Stimulated activated CD4-positive, alpha-beta T cell treated with anti-CD3 and anti-CD28 coated beads, TNF-alpha, amount 100 ng/mL, for 48 hours (primary cell): ENCODE measurements at places on chromosomes 2 and 18.

GRCh38 chr18:13262839-13263691 lies 44.5 kb downstream of the LDLRAD4 start:
- no peak for DNase-seq

DNA sequence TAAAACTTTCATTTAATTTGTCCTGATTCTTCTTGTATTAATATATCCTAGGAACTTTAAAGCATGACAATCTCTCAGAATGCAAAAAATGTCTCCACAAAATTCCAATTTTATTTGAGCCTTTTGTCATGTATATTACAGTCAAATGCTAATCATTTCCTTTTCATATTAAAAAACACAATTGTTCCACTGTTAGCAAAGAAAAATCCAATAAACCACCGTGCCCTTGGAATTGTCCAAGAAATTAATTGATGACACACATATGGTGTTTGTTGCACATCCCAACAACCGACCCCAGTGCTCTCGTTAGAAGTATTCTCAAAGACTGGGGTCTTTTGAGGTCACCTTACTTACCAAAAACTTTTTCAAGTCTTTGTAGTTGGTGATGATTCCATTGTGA lies 28.1 kb downstream of the GFPT1 start:
- DNase-seq, result no peak

GRCh38 chr2:152445375-152445774 lies 110.4 kb downstream of the FMNL2 start:
- DNase-seq, result no peak

- no peak for DNase-seq
Measured at GRCh38 chr2:71749671-71750101, 296.3 kb downstream of the DYSF start.

DNA sequence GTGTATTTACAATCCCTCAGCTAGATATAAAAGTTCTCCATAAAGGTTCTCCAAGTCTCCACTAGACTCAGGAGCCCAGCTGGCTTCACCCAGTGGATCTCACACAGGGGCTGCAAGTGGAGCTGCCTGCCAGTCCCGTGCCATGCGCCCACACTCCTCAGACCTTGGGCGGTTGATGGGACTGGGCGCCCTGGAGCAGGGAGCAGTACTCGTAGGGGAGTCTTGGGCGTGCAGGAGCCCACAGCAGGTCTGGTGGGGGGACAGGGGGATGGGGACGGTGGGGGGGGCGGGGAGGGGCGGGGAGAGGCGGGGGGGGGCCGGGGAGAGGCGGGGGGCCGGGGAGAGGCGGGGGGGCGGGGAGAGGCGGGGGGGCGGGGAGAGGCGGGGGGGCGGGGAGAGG lies 54.7 kb upstream of the RND3 start:
- DNase-seq, result no peak

GRCh38 chr18:27861539-27861938 lies 315.4 kb downstream of the CDH2 start:
- DNase-seq, result no peak

DNA sequence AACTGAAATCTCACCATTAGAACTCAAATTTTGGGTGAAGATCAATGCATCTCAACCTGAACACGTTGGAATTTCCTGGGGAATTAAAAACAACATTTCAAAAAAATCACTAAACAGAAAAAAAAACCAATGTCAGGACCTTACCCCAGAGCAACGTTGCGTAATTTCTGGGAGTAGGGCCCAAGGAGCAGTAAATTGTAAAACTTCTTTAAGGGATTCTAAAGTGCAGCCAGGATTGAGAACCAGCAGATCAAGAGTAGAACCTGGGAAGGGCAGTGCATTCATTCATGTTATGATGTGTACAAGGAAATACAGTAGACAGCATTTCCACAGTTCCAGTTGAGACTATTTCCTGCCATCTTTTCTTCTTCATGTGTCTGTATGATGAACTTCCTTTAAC lies 56.9 kb downstream of the RHBDD1 start:
- DNase-seq, result no peak

DNA sequence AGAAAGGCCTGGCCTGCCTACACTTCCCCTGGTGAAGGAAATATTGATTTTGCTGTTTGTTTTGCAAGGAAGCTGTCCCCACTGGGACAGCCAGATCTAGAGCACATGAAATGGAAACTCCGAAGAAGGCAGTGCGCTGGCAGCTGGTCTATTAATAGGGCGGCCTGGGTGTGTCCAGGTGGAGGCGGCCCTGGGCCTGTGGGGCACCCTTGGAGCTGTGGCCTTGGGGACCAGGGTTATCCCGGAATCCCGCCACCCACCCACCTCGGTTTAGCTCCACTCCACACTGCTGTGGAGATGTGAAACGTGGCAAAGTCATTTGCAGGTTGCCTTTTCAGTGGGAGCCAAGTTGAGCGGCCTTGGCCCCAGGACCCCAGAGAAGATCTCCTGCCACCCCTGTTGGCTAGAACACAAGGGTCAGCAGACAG lies 204.3 kb downstream of the KLHL29 start:
- DNase-seq, result no peak

- DNase-seq, result no peak
Measured at GRCh38 chr18:57885931-57886330, 82.8 kb upstream of the ATP8B1 start.

DNA sequence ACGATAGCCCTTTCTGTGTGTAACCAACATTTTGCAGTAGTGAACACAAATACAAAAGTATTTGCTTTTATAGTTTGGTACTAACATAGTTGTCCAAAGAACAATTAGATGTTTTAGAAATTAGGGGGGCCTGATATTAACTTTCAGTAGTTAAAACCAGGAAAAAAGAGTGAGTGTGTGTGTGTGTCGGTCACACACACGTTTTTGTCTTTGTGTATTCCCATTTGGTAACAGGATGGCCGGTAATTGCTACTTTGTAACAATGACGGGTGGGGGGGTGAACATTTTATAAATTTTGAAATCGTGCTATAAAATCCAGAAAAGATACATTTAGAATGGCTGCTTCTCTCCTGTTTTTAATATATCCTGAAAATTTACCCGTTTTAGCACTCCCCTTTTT lies 1.5 kb downstream of the PPIG start:
- no peak for DNase-seq

DNA sequence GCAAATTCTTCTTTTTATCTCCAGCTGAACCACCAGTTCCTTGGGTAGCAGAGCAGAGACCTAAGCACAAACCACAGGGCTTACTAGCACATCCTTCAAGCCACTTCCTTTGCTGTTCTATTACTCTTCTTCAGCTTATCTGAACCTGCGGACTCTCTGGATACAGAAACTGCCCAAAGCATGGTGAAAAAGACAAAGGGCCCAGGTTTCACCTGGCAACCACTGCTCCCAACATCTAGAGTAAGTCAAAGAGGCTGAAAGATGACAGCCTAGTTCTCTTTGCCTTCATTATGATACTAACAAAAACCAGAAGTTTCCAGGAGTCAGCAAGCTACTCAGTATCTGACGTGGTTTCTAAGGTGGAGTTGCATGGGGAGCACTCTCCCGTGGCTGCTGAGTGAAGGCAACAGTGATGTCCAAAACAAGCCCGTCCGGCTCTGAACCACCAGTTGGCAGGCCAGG lies 43.4 kb downstream of the KANSL3 start:
- DNase-seq, result no peak

DNA sequence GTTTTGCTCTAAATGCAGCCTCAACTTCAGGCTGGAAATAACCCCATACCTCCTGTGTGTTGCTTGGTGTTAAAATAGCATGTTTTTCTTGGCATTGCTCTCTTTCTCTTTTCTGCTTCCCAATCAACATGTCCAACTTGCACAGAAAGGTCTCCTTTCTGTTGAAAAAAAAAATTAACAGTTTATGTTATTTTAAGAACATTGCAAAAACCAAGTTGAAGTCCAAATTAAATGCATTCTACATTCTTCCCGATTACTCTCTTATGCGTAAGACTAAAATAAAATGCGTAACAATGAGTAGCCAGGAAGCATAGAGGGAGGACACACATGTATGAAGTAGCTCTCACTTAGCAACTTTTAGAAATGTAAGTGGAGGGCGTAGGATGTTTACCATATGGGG lies 1406.1 kb upstream of the NXPH2 start:
- no peak for DNase-seq

- no peak for DNase-seq
Measured at GRCh38 chr18:63879709-63880108, 7.8 kb upstream of the SERPINB2 start.

- DNase-seq, result no peak
Measured at GRCh38 chr18:65811307-65811706, 60.5 kb downstream of the CDH7 start.

DNA sequence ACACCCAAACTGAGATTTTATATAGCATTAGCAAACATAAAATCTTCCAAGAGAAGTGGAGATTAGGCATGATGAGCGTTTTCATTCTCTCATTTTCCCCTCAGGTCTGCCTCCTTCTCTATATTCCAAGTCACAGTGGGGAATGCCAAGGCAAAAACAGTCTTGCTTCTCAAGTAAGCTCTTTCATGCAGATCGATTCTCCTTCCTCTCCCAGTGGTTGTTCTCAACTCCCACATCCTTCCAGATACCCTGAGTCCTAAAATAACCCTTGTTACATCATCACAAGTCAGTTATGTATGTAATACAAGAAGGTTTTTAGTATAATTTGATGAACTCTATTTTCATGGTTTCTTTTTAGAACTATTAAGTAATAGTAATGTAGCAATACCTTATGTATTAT lies 150.6 kb downstream of the TXNL1 start:
- DNase-seq, result no peak

DNA sequence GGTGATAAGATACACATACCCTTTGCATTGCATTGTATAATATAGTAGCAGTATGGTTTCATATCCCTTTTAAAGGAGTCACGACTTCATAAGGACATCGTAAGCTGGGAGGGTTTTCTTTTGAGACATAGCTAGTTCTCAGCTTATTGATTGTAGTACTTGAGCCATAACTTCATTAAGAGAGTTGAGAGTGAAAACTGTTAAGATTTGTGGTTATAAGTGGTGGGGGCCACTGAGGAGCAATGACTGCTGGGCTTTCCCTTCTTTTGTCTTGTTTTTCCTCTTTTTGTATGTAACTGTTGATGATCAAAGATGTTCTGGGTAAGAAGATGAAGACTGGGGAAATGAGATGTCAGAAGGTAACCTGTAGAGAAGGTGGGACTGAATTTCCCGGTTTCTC lies 11.0 kb downstream of the EIF5B start:
- DNase-seq, result no peak

DNA sequence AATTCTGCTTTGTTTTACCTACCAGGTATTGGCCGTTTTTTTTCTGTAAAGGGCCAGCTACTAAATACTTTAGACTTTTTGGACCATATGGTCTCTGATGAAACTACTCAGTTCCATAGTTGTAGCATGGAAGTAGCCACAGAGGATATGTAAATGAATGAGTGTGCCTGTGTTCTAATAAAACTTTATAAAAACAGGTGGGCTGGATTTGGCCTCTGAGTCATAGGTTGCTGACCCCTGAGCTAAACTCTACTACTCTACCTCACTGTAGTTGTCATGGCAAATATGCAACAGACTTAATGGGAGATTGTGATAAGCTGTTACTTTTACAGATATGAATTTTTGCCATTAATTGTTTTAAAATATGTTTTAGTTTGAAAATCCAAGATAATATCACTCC lies 19.7 kb downstream of the CLIP4 start:
- no peak for DNase-seq

- DNase-seq, result no peak
Measured at GRCh38 chr18:75293591-75293990, 83.0 kb downstream of the TSHZ1 start.

- no peak for DNase-seq
Measured at GRCh38 chr2:240567137-240567871, 980 bp upstream of the RNPEPL1 start.

DNA sequence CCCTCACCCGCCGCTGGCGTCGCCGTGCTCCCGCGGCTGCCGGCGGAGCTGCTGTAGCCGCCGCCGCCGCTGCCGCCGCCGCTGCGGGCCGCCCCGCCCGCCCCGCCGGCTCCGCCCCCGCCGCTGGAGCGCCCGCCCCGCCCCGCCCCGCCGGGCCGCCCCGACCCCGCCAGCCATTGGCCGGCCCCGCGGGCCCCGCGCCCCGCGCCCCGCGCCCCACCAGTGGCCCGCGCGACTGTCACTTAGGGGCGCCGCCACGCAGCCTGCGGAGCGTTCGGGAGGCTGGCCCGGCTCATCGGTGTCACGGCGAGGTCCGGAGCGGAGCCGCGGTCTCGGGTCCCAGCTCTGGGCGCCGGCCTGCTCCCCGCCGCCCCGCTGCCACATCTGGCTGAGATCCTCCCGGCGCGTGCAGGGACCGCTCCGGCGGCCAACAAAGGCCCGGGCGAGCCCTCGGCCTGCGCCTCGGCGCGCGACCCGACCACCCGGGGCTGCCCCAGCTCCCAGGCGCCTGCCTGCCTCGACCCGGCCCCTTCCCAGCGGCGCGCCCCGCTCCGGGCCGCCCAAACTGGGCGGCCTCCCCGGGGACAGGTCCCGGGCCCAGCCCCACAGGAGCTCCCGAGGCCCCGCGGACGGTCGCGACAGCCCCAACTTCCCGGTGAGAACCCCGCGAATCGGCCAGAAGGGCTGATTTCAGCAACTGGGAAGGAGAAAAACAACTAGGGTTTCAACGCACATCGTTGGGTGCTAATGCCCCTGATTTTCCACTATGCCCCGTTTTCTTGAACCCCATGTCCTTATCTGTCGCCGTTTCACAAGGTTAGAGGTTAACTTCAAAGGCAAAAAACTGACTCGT lies at the start of gene MGAT4A:
MGAT4A (minus strand) TSS at position 92 of the 853 bp plus-strand sequence. CDS start 4,800 bp downstream, outside the sequence.
- peak; percentile 60 for DNase-seq

DNA sequence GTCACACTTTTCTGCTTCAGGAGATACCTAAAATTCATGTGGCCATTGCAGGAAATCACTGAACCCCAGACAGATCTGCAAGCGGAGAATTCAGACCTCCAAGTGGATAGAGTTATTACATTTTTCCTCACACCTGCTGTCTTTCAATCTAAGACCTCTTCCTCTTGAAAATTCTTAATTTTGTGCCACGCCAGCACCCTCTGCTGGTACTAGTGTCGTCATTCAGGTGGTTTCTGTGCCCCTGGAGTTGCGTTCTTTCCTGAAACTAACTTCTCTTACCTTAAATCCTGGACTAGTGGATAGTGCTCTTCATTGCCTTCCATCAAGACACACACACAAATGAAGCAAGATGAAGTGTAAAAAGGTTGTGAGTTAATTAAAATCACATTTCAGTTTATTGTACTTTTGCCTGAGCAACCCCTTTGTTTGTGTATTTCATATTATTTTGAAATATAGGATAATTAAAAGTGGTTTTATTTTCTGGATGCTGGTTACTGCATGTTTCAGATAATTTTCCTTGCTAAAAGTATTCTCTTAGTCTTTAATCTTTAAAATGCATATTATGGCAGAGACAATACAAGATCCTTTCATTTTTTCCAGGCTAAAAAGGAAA lies 1.6 kb upstream of the DNER start:
- DNase-seq, result no peak

DNA sequence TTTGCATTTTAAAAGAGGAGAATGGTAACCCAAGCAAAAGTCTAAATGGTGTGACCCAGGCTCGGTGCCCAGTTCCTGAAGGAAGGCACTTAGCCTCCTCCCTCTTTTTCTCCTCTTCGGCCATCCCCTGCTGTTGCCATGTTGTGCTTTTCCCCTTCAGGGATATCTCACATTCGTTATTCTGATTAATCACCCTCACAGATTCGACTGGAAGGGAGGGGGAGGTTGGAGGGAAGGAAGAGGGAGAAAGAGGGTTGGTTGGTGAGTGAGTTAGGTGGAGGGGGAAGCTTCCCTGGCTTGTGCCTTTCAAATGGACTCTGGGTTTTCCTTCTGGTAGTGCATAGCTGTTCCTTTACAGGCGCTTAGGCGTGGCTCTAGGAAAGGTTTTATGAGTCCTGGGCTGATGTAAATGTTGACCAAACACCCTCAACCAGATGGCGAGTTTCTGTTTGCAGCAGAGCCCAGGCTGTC lies 39.0 kb upstream of the LYPD6B start:
- DNase-seq, result no peak

- DNase-seq, result no peak
Measured at GRCh38 chr2:99140860-99141109, 722 bp upstream of the C2orf15 start.

GRCh38 chr2:191782351-191782750 lies 64.5 kb downstream of the CAVIN2 start:
- no peak for DNase-seq
